Articular chondrocyte of knee joint (primary cell): ENCODE measurements at places on chromosomes 7 and 10. TPM values are rescaled to one million over a fixed set of nuclear protein-coding genes. Genes with fewer than 3 reads are reported as not detected.

Gene OR2A5
- total RNA-seq = not detected in 2 replicates

Gene PILRA
- 0.65 TPM in 1 of 2 replicates, not detected in the other for total RNA-seq

Gene TMEM270
- total RNA-seq = not detected in 2 replicates

Gene FAM200A
- 9.9 and 11.2 TPM in 2 replicates for total RNA-seq

Gene PPP1R17
- total RNA-seq = not detected in 2 replicates

Gene PPP1R3A
- total RNA-seq = not detected in 2 replicates

Gene ELFN1
- 2.3 and 3.9 TPM in 2 replicates for total RNA-seq

Gene GBX1
- total RNA-seq = not detected in 2 replicates

Gene HTRA1
- 211 and 270 TPM in 2 replicates for total RNA-seq

Gene SHH
- total RNA-seq = not detected in 2 replicates

Gene PKD2L1
- not detected in 2 replicates for total RNA-seq

Gene CHAT
- total RNA-seq = not detected in 2 replicates

Gene FZD1
- total RNA-seq = 12.1 and 12.9 TPM in 2 replicates

Gene ENTPD1
- total RNA-seq = 0.26 and 0.32 TPM in 2 replicates

Gene VWA2
- not detected in 2 replicates for total RNA-seq

Gene TPST1
- total RNA-seq = 58.7 and 65.7 TPM in 2 replicates

Gene DRGX
- not detected in 2 replicates for total RNA-seq

Gene PRPS1L1
- 0.32 TPM in 1 of 2 replicates, not detected in the other for total RNA-seq

Gene FRAT1
- 2.1 and 2.6 TPM in 2 replicates for total RNA-seq

Gene RBP3
- not detected in 2 replicates for total RNA-seq

Gene TAC1
- not detected in 2 replicates for total RNA-seq

Gene MRLN
- not detected in 2 replicates for total RNA-seq

Gene MDFIC
- 117 and 123 TPM in 2 replicates for total RNA-seq

Gene TUBAL3
- not detected in 2 replicates for total RNA-seq
